ENCODE measurements at places on chromosomes 6 and 20.

- no peak for DNase-seq
These were observed 105.8 kb downstream of the SULF2 start for GRCh38 chr20:47679462-47679861.

DNA sequence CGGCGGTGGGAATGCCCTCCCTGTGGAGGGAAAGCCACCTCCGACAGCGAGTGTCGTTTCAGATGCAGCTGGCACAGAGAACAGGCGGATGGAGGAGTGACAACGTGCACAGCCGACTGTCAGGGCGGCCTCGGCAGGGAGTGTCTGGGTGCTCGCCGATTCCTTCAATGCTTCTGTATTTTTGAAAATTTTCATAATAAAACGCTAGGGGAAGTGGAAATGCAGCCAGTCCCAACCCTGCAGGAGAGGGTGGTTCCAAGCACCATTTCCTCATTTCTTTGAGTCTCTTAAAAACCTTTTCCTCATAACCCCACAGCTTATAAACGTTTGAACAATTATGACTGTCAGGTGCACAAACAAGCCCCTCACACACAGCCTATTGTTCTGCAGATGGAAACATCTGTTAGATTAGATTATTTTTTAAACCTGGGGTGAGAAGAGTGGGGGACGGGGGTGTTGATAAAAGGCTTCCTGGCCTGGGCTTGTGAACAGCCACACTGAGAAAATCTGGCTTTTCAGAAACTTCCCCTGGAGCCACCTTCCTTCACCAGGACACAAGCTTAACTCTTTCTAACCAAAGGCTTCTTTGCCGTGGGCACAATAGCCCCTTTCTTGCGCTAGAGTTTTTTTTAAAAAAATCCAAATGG lies 228.9 kb downstream of the ANKRD60 start:
- no peak for DNase-seq

GRCh38 chr6:51578994-51579393 lies 508.4 kb downstream of the PKHD1 start:
- no peak for DNase-seq

DNA sequence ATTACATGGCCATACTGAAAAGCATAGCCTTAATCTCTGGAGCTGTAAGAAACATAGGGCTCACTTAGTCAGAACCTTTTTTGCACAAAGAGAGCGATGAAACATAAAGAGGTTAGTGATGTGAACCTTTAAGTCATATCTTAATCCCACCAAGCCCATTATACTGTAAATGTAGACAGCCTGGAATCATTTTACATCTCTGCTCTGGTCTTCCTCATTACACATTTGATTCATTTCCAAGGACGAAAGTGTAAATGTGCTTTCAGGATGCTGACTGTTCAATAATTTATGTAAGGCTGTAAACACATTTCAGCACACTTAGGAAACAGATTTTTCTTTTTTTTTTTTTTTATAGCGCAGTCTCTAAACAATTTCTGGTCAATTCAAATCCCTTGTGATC lies 131.3 kb upstream of the B3GAT2 start:
- DNase-seq, result no peak

GRCh38 chr20:15616626-15617025 lies 956.6 kb downstream of the KIF16B start:
- no peak for DNase-seq

DNA sequence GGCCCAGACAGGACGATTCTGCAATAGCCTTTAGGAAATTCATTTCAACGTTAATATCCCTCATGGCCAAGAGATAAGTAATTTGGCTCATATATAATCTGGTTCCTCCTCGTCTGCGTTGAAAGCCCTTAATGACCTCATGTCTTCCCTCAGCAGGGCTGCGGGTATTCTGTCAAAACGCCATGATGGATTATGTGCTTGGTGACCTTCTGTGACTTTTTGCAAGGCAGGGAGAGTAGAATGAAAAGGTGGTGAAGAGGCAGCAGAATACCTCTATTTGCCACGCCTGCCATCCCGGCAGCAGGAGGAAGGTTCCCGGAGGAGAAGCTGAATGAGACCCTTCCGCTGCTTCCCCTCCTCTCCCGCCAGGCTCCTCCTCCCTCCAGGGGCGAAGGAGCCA lies 41.1 kb upstream of the SPACA1 start:
- no peak for DNase-seq

GRCh38 chr20:37327748-37328147 lies 18.2 kb upstream of the SRC start:
- DNase-seq, result no peak

GRCh38 chr6:121413879-121414278 lies 21.6 kb upstream of the GJA1 start:
- DNase-seq, result no peak

GRCh38 chr6:121573481-121573880 lies 138.0 kb downstream of the GJA1 start:
- no peak for DNase-seq

DNA sequence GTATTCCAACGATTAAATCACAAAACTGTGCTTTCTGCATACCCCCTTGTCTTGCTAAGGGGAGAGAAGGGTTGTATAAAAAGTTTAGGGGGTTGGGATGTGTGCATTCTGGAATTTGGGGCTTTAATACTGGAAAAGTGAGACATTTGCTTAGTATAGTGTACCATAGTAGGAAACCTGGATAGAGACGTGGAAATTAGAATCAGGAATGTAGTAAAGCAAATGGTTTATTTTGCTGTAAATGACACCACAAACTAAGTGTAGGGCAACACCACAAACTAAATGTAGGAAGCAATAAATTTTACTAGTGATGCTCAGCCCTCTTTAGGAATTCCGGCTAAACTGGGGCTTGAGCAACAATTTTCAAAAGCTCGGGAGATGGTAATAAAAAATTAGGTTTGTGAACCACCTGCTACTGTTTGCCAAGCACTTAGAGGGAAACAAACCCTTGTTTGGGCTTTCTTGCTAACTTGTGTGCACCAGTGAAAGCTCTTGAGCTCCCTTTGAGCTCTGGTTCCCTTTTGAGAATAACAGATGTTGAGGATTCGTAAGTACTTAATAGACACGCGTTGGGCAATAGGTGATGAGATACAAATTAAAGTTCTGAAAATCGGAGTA lies 13.8 kb downstream of the BRD2 start:
- DNase-seq, result no peak

DNA sequence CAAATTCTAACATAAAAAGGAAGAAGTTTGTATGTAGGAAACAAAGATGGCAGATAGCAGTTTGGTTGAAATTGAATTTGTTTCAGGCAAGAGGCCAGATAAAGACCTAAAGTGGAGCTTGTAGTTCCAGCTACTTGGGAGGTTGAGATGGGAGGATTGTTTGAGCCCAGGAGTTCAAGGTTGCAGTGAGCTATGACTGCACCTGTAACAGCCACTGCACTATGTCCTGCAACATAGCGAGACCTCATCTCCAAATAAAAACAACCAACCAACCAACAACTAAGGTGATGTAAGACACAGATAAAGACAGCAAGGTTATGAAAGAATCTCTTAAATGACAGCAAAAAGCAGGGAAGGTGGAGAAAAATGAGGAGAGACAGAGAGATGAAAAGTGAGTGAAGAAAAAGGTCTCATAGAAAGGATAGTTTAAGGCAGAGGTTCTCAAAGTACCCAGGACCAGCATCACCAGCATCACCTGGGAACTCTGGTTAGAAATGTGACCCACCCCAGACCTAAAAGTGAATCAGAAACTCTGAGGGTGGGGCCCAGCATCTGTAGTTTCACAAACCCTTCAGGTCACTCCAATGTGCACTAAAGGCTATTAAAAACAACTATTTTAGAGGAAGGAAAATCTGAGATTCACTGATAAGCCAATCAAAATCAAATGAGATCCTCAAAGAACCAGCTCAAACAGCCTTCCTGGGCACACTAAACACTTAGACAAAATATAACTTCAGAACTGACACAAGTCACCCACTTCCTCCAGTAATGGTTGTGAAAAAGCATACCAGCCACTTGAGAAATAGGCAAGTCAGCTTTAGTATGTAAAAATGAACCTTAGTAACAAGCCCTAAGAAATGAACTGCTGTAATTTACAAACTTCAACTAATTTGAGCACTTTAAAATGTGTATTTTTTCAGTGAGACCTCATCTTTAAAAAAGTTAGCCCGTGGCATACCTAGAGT lies 57.6 kb downstream of the FAM184A start:
- DNase-seq, result no peak

- DNase-seq, result no peak
These were observed 106.3 kb downstream of the PRKN start for GRCh38 chr6:162621246-162621645.

DNA sequence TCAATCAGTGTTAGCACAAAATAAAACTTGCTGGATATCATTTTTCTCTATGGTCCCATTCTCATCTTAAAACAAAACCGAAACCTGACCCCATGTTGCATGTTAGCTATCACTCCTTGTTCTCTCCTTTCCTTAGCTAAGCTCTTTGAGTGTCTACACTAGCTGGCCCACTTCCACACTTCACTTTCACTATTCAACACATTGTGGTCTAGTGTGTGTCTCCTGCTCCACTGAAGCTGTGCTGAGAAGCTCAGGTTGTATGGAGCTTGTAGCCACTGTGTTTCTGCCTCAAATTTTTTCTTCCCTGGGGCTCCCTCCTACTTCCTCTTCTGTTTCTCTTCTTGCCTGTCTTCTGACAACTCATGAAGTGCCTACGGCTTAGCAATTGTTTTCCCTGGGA lies 223.0 kb downstream of the NKAIN2 start:
- no peak for DNase-seq

DNA sequence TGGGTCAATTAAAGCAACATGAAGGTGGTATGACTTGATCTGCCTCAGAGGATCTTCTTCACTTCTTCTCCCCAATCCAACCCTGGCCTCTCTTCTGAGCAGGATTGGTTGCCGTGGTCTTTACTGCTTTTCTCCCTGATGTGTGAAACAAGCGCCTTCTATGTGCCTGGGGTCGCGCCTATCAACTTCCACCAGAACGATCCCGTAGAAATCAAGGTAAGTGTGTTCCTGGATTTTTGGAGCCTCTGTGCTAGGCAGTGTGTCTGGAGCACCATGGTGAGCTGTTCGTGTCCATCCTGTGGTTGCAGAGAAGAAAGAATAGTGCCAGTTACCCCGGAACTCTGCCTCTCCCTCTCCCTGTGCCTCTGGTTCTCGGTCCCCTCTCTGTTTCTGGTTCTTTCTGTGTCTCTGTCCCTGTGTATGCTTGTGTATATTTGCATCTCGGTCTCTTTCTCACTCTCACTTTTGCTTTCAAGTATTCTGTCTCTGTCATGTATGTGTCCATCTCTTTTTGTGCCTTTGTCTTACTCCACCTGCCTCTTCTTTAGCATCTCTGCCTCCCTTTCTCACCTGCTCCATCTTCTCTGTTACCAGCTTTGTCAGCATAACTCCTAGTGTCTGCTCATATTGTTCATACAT lies 23.5 kb downstream of the TM9SF4 start:
- no peak for DNase-seq
